ENCODE measurements at places on chromosomes 6 and 20.

- no peak for DNase-seq
Measured at GRCh38 chr6:165060720-165061119, 248.7 kb downstream of the C6orf118 start.

DNA sequence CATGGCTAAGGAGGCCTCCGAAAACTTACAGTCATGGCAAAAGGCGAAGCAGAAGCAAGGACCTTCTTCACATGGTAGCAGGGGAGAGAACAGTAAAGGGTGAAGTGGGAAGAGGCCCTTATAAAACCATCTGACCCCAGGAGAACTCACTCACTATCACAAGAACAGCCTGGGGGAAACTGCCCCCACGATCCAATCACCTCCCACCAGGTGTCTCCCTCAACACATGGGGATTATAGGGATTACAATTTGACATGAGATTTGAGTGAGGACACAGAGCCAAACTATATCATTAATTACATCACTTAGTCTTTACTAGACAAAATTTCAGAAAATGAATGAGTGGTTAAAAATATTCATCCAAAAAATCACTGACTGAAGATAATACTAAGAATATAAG lies 453.6 kb downstream of the COL12A1 start:
- no peak for DNase-seq

GRCh38 chr6:49555951-49556350 lies 5.5 kb downstream of the C6orf141 start:
- no peak for DNase-seq

GRCh38 chr6:113620386-113620785 lies 236.8 kb upstream of the MARCKS start:
- DNase-seq = peak; percentile 58

DNA sequence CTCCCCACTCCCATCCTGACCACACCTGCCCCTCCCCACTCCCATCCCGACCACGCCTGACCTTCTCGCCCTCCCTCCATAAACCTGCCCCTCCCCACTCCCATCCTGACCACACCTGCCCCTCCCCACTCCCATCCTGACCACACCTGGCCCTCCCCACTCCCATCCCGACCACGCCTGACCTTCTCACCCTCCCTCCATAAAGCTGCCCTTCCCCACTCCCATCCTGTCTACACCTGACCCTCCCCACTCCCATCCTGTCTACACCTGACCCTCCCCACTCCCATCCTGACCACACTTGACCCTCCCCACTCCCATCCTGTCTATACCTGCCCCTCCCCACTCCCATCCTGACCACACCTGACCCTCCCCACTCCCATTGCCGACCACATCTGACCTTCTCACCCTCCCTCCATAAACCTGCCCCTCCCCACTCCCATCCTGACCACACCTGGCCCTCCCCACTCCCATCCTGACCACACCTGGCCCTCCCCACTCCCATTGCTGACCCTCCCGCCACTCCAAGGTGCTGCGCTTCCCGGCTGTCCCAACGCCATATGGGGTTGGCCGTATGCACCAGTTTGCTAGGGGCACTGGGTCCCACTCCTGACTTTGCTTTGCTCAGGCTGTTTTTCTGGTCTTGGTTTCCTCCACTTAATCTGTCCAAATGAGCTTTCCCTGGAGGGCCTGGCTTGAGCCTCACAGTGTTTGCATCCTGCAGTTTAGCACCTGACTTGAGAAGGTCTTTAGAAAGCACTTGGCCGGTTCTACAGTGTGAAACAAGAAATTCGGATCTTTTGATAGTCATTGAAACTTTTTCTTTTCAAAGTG lies 2.9 kb downstream of the KIF25 start:
- DNase-seq = no peak
